BJ (cell line): ENCODE measurements at places on chromosomes 1 and 21. TPM values are rescaled to one million over a fixed set of nuclear protein-coding genes. Genes with fewer than 3 reads are reported as not detected.

DNA sequence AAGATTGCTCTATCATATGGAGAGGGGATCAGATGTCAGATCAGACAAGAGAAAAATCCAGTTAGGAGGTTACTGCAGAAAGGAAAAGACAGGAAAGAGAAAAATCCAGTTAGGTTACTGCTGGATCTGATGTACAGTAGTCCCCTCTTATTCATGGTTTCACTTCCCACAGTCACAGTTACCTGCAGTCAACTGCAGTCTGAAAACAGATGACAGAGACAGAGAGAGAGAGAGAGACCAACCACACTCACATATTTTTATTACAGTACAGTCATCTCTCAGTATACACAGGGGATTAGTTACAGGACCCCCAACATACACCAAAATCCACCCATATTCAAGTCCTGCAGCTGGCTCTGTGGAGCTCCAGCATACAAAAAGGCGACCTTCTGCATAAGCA, 29.3 kb downstream of the NUP133 start:
- no peak for DNase-seq

DNA sequence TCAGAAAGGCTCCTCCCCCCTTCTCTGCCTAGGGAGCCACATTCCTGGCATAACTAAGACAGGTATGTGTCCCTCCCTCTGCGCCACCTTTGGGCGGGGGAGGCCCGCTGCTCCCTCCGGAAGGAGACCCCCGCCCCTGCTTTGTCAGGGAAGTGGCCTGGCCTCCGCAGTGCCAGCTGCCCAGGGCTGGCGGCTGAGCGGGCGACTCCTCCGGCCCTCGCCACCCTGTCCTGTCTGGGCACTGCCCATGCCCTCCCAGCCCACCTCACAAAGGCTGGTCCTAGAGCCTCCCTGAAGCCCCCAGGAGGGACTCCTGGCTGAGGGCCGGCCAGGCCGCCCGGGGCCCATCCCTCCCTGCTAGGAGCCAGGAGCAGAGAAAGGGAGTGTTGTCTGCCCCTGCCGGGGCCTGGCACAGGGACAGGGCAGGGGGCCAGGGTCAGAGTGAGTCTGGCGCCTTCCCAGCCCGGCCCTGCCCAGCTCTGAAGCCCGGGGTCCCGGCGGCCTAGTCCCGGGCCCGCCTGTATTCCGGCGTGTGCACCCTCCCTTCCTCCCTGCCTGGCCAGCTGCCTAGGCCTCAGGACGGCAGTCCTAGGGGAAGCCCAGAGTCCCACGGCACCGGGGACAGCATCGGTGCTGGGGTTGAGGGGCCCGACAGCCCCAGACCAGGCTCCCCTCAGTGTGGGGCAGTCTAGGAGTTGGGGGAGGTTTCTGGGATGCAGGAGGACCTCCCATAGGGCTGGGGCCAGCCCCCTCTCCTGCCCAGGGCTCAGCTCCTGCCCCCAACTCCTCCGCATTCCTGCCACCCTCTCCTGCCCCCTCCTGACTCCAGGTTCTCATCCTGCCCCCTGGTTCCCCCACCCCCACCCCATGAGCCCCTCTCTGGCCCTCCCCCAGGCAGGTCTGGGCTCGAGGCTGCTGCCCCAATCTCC, 5.1 kb downstream of the AGRN start:
- no peak for DNase-seq

DNA sequence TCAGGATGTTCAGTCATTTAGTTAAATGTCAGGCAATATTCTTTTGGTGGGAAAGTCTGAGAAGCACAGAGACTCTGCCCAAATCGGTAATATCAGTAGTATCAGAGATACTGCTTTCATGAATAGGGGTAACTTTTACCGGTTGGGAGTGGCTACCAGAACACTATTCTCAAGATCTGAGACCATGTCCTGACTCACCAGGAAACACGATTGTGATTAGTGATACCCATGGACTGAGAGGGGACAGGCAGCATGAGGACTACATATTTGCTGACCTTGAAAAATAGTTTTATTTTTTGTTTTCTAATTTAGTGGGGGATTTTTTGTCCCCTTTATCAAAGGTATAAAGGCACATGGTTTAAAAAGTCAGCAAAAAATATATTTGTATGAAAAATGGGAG, 76.0 kb upstream of the NEK2 start:
- DNase-seq = no peak

DNA sequence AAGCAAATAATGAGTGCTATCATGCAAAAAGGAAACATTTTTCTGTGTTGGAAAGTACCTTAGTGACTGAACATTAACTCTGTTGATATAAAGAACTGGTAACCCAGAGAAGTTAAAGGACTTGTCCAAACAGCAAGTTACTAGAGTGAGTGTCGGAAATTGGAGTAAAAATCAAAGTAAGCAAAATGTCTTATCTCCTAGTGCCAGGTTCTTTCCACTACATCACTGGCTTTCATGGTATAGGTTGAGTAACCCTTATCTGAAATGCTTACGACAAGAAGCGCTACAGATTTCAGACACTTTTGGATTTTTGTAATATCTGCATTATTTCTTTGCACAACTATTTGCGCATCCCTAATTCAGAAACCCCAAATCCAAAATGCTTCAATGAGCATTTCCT, 16.4 kb upstream of the RABIF start:
- DNase-seq = no peak

- DNase-seq = no peak
Observed at GRCh38 chr1:152392909-152393308, 21.2 kb downstream of the CRNN start.

DNA sequence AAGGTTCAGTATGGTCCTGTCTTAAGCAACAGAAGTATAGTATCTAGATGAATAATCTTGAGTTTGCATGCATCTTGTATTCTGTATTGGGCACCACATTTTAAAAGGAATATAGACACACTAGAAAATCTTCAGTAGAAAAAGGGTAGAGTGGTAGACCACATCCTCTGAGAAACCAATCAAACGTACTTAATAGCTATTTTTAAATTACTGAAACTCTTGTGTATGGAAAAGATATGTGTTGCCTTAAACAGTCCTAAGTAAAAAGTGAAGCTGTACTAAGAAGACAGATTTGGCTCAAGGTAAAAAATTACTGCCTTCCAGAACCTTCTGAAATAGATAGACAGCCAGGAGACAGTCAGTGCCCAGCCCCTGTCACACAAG, 3.1 kb downstream of the CTXND2 start:
- DNase-seq = no peak

- no peak for DNase-seq
Observed at GRCh38 chr1:172287208-172287607, 133.3 kb upstream of the C1orf105 start.

GRCh38 chr1:247298701-247299100, 33.0 kb downstream of the ZNF496 start:
- DNase-seq = no peak

- DNase-seq = no peak
Observed at GRCh38 chr1:116360429-116361173, 12.4 kb upstream of the ATP1A1 start.

- DNase-seq = no peak
Observed at GRCh38 chr1:12081648-12082396, 18.7 kb downstream of the TNFRSF8 start.

GRCh38 chr1:218546314-218546713, 201.2 kb downstream of the TGFB2 start:
- DNase-seq = no peak

DNA sequence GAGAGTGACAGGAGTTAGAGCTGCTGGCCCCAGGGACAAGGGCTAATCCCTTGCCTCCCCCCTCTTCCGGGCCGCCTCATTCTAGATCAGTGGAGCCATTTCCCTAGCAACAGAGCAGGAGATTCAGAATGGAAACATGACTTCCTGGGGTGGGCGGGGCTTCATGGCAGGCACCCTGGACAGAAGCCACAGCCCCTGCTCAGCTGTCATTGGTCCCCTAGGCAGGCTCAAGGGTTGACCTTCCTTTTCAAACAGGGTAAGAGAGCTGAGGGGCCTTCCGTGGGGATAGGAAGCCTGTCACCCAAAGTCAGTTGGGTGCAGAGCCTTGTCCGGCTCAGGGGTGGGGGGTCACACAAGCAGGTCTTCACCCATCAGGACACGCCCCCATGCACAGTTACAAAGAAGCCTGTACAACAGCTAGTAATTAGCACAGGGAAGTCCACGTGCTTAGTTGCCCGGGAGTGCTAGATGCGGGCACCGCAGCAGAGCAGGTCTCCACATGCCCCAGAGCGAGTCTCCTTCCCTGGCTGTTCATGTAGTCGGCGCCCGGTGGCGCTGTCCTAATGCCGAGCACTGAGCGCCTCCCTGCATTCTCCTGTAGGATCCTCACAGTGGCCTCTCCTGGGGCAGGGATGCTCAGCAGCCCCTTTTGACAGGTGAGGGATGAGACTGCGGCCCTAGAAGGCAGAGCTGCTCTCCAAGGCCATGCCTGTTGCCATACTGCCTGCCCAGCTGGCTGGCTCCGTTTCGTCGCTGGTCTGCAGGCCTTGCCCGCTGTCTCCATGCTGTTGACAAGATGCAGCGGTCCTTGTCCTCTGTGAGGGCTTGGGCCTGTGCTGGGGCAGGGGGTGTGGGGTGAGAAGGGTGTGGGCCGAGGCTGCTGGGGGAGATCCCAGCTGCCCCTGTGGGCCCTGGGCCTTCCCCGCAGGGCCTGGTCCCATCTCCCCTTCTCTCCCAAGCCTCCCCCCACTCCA, 5.1 kb downstream of the TMEM201 start:
- no peak for DNase-seq

DNA sequence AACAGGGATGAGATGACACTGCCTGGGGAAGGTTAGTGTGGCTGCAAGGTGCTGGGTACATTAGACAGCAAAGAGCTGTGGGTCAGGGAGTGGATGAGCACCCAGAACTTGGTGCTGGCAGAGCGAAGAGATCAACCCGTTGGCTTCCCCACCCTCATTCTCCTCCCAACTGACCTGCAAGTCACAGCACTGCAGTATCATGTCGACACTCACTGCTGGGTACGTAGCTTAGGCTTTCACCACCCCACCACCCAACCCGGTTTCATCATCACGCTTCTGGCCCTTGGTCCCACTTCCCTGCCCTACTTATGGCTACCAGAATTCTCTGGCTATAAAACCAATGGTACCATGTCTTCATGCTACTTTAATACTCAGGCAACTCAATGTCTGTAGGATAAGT, 73.6 kb upstream of the LYST start:
- DNase-seq = no peak

The LCA5L gene
- 0.69 and 1.1 TPM in 2 replicates for polyA plus RNA-seq

The SLFNL1 gene
- polyA plus RNA-seq = 0.06 and 0.10 TPM in 2 replicates

The SLC16A4 gene
- 20.8 and 49.4 TPM in 2 replicates for polyA plus RNA-seq
